Right lung (tissue), 10 donors: ENCODE measurements at places on chromosomes 13 and 19. TPM values are rescaled to one million over a fixed set of nuclear protein-coding genes. Genes with fewer than 3 reads are reported as not detected.
A peak's percentile ranks its signal among the peaks of the same experiment; 100 is the strongest.

The ZSWIM4 gene
- 5.1 TPM for polyA plus RNA-seq

The ANKLE1 gene
- 1.7 TPM for polyA plus RNA-seq

DNA sequence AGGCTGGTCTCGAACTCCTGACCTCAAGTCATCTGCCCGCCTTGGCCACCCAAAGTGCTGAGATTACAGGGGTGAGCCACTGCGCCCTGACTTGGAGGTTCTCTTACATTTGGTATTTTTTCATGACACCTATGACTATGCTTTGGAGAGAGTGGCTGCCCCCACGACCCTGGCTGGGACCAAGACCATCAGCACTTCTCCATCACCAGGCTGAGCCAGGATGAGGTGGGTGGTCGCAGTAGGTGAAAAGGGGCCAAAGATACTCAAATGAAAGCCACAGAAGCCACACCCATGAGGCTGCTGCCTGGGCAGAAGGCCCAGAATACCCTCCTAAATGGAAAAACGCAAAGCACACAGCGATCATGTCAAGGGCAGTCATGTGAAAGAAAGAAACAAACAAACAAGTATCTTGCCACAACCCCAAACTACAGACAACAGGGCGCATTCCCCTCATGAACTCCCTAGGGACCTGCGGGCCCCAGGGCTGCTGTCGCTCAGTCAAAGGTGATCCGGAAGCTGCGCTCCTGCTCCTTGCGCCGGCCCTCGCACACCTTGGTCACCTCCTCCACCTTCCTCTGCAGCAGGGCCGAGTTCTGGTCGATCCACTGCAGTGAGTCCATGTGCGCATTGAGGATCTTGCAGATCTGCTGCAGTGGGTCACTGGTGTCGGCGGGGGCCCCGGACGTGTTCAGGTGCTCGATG is 11.2 kb upstream of the IL4I1 start:
- no peak for DNase-seq

GRCh38 chr19:39078436-39079200 is 5.5 kb upstream of the ACP7 start:
- no peak for DNase-seq

DNA sequence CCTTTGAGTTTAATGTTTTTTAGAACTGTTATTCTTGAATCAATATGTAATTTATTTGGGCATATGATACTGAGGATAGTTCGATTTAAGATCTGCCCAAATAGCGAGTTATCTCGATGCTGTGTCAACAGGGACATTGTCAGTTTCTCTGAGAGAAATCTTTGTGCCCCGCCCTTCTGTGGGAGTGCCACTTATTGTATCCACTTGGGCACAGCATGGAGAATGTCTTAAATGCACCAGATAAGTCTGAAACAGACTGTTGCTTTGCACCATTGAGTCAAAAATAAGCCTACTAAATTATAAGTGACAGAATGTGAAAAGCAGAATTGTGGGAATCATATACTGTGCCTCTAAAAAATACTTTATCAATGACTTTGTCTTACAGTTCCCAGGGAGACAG is 45.6 kb downstream of the RNASEH2B start:
- no peak for DNase-seq

DNA sequence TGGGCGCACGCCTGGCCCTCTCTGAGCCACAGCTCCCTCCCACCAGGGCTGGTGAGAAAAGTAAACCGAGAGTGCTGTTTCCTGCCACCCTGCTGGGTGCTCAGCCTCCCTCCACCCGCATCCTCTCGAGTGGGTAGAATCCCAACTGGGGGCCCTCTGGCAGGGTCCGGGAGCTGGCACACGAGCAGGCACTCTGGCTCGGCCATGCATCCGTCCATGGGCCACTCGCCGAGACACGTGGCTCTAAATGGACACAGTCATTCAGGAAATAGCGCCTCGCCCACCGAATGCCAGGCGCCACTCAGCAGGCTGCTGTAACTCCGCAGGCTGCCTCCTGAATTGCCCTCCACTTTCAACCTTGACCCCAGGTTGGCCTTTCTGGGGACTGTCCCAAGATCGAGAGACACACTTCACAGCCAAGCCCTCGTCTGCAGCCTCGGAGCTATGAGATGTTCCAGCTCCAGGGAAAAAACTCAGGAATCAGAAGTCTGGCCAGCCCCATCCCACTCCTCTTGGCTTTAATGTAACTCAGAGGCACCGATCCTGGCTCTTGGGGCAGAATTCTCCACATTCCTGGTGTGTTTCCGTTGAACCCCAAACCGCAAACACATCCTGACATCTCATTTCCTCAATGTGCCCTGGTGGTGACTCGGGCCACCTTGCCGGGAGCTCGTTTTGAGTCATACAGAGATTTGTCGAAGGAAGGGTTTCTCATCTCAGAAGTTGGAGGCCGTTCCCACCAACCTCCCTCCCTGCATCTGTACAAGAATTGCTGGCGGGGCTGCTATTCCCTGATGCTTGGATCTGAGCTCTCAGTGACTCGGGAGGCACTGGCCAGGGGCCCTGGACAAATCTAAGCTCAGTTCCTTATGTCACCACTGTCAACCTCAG is 14.1 kb downstream of the KLF2 start:
- DNase-seq, result no peak

DNA sequence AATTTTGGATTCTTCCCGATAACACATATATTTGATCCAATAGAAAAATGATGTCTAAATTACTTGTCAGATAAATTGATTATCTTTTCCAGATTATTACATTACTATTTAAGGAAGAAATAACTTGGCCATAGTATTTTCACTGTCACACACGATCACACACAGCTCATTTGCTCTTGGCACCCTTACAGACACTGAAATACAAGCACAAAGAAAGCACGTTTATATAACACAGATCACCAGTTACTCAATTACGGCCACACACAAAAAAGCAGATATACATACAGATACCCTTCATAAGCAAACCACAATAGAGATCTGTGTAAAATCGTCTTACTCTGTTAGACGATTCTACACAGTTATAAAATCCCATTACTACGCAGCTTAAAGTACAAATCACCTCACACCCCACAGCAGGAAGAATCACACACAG is 716 bp upstream of the ZNF420 start:
- DNase-seq, result peak; percentile 83

DNA sequence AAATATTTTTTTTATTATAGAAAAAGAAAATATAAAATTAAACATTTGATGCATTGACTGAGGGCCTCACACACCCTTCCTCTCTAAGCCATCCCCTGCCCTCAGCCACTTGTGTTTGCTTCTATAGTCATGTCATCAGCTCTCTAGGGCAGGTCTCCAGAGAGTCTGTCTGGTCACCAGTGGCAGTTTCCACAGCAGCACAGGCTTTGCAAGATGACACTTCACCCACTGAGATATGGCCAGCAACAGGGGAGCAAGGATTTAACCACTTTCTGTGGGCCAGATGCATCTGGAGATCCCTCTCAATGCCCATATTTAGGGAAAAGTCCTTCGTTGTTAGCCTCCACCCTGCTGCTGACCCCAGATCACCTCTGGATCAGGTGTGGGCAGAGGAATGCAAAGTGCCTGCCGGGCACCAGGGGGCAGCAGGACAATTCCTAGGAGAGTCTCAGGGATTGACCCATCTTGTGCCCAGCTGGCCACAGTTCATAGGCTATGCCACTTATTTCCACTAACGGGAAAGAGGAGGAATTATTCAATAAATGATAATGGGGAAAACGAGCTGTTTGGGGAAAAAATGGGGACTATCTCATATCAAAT is 4.8 kb downstream of the ABCC4 start:
- DNase-seq, result no peak

DNA sequence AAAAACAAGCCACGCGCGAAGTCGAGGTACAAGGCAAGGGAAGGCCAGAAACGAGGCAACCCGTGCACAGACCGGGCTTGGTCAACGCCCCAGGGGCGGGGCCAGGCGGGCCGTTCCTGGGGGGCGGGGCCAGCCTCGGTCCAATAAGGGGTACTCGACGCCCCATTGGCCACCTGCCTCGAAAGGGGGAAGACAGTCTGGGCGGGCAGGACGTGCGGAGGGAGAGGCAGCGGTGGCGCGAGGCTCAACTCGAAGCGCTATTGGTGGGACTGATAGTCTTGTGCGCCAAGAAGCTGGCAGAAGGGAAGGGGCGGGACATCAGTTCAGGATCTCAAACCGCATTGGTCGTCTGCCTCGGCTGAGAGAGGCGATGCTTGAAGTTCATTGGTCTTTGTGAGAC is at the start of gene LYPD4:
LYPD4 (minus strand) TSS at position 83 of the 400 bp plus-strand sequence. CDS start 5,398 bp downstream, outside the sequence.
- DNase-seq, result no peak

DNA sequence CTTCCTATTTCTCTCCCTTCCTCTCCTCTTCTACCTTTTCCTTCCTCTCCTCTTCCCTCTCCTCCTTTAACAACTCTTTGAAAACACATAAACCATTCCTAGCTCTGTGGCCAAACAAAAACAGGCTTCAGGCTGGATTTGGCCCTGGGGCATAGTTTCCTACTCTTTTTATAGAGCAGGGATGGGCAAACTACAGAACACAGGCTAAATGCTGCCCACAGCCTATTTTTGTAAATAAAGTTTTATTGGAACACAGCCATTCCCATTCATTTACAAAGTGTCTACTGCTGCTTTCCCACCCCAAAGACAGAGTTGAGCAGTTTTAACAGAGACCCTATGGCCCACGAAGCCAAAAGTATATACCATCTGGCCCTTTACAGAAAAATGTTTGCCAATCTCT is 35.4 kb downstream of the LHFPL6 start:
- DNase-seq, result no peak

- DNase-seq, result no peak
Observed at GRCh38 chr19:8575467-8575997, 1.7 kb downstream of the MYO1F start.

GRCh38 chr19:45780146-45780447 is 2.2 kb downstream of the DMPK start:
- DNase-seq, result no peak
